ENCODE measurements at places on chromosomes 6 and 20.
A peak's percentile ranks its signal among the peaks of the same experiment; 100 is the strongest.

- DNase-seq = no peak
Observed at GRCh38 chr20:47684306-47685080, 100.8 kb downstream of the SULF2 start.

DNA sequence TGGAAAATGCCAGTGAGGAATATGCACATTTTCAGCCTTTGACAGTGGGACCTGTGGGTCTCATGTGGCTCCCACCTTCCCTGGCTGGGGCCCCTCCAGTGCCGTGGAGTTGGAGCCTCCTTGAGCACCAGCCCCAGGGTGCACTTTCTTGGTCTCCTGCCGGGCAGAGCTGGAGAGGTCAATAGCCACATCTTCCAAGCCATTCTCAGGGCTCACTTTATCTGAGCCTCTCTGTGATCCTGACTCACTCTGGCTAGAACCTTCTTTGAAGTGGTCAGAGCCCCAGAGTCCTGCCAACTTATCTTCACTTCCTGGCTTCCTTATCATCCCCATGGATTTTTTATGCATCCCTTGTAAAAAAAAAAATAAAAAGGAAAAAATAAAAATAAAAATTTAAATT, 5.7 kb downstream of the VSX1 start:
- no peak for DNase-seq

GRCh38 chr6:44339301-44339700, 3.1 kb upstream of the SPATS1 start:
- DNase-seq = no peak

DNA sequence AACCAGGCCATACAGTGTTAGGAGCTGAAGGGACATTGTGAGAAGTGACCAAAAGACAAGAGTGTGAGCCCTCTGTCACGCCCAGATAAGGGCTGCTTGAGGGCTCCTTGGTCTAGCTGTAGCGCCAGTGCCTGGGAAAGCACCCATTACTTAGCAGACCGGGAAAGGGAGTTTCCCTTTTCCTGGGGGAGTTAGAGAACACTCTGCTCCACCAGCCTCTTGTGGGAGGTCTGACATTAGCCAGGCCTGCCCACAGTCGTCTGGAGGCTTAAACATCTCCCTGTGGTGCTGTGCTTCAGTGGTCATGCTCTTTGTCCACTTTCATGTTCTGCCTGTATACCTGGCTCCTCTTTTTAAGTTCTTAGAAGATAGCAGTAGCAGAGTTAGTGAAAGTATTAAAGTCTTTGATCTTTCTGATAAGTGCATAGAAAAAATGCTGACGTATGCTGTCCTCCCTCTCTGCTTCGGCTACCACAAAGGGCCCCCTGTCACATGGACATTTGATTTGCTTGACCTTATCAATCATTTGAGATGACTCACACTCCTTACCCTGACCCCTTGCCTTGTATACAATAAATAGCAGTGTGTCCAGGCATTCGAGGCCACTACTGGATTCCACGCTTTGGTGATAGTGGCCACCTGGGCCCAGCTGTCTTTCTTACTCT, 201.5 kb upstream of the ECI2 start:
- DNase-seq = peak; percentile 75

DNA sequence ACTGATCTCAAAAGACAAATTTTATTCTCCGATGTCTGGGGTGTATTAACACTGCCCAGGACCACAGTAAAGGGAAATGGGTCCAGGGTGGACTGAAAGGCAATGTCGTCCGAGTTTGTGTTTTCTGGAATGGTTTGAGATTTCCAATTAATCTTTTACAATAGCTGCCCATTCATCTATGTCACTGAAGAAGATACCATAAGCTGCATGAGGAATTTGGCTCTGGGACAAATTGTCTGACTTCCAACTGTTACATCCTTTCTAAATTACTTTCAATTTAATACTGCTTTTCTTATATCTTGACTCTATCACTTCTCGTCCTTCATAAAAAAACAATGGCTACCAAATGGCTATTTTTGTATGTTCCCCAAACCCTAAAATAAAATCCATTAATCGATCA, 130.7 kb upstream of the KCNK16 start:
- DNase-seq = no peak

- no peak for DNase-seq
Observed at GRCh38 chr20:1935696-1936366, 40.6 kb downstream of the SIRPA start.

- DNase-seq = peak; percentile 90
Observed at GRCh38 chr6:92723390-92723931, 695.9 kb downstream of the EPHA7 start.

DNA sequence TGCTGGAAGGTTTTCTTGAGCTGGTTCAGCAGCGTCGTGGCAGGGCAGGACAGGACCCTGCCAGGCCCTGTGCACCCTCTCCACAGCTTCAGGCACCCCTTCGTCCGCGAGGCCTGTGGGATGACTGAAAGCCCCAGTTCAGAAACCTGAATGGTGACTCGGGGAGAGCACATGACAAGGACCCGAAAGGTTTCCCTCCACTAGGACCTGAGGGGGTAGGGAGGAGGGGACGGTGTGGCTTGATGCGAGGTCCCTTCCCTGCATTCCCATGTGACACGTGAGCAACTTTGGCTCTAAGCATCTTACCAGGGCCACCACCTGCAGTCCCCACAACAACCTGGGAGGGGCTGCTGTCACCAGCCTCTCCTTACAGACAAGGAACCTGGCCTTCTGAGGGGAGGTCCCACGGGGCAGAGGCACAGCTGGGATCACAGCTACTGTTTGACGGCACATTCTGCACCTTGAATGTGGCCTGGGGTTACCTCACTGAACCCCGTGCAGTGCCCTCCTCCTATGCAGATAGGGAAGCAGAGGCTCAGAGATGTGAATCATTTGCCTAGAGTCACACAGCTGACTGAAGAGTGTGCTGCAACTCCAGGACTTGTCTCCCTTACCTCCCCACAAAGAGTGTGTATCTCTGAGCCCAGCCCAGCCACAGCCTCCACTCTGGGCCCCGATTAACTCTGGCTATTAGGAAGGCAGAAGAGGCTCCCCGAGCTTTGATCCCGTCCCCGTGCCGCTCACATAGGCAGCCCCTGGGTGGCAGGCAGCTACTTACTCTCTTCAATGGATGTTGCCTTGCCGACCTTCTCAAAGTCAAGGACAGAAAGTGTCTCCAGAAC, 84.6 kb downstream of the PTPN1 start:
- peak; percentile 75 for DNase-seq

DNA sequence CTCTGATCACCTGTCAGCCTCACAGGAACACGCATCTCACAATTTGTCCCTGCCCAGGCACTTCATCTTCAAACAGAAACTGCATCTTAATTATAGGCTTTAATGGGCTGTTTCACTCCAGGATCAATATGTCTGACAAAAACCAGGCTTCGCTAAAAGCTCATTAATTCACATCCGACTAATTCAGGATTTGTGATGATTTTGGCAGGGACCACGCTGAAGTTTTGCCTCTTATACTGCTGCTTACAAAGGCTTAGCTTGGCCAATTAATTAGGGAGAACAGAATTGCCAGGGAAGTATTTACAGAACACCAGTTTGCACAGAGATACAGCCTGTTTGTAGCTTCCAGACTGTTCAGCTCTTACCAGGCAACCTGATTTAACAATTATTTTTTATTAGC, 541.0 kb upstream of the SPTLC3 start:
- DNase-seq = no peak

- DNase-seq = no peak
Observed at GRCh38 chr6:94494500-94494899, 1075.1 kb upstream of the EPHA7 start.

DNA sequence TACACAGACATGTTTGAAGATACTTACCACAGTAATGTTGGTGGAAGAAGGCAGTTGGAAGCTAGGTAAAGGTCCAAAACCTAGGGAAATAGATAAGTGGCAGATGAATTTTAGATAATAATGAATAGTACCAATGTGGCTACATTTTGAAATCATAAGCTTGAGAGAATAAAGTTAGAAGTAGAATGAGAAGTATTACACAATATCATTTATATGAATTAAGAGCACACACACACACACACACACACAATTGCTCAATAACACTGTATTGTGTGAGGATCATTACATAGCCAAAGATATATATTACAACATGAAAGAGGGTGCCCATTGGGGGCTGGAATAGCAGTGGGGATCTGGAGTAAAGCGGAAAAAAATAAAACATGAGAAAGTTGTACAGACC, 149.0 kb upstream of the EYA4 start:
- no peak for DNase-seq

- no peak for DNase-seq
Observed at GRCh38 chr20:45921337-45922189, 9.6 kb upstream of the PLTP start.

- no peak for DNase-seq
Observed at GRCh38 chr6:53236241-53236640, 87.6 kb upstream of the GCM1 start.

DNA sequence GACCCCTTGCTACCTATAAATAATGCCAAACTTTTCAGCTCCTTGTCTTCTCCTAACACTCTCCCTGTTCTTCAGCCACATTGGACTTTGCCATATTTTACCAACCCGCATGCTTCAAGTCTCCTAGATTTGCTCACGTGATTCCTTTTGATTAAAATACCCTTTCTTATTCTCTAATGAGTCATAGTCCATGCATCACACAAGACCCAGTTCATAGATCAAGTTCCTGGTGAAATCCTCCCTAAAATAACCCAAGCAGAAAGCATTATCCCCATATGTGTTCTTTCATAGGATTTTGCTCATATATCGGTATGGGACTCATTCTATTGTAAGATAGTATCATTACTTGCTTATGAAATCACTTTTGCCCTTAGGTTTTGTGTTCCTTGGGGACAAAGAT, 108.9 kb upstream of the STXBP5 start:
- DNase-seq = no peak

Measured in ELF-1 (cell line).